Lung microvascular endothelial cell (primary cell): ENCODE measurements at places on chromosomes 11 and 22. TPM values are rescaled to one million over a fixed set of nuclear protein-coding genes. Genes with fewer than 3 reads are reported as not detected.
A peak's percentile ranks its signal among the peaks of the same experiment; 100 is the strongest.

- no peak for DNase-seq
Measured at GRCh38 chr11:129435499-129436245, 60.0 kb downstream of the BARX2 start.

- no peak for DNase-seq
Measured at GRCh38 chr11:133173810-133174412, 358.4 kb downstream of the OPCML start.

Gene ROBO3
- total RNA-seq = 5.7 and 14.7 TPM in 2 replicates

DNA sequence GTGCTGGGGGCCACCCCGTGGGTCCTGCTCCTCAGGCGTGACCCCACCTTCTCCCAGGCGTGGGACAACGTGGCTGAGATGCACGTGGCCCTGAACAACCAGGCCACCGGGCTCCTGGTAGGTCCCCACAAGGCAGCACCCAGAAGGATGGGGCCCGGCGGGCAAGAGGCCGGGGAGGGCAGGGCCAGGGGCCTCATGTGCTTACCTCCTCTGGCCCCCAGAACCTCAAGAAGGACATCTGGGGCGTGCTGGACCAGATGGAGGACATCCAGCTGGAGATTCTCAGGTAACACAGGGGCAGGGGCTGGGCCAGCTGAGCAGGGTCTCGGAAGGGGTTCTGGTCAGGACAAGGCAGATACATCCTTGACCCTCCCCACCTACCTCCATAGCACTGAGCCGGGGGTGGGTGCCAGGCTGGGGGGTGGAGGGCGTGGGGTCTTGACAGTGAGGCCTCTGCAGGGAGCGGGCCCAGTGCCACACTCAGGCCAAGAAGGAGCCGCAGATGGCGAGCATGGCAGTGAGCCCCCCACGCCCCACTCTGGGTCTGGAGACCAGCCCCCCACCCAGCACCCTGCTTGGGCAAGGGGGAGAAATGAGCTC, 186.3 kb downstream of the IGLL1 start:
- DNase-seq = no peak

Gene GAL
- 0.20 and 1.5 TPM in 2 replicates for total RNA-seq

DNA sequence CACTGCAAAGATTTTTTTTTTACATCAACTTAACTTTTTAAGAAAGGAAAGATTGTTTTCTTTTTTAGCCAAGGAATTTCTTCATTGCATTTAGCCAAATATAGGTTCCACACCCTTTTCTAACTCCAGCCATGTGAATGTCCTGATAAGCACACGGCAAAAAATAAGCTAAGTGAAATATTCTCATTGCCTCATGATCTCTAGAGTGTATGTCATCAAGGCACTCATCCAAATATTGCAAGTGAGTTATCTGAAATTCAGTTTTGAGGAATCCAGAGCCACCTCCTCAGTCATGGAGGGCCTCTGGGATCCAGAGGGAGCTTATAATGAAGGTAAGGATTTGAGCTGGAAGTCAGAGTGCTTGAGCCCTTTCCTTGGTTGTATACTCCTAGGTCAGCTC, 80.0 kb downstream of the BLID start:
- no peak for DNase-seq

DNA sequence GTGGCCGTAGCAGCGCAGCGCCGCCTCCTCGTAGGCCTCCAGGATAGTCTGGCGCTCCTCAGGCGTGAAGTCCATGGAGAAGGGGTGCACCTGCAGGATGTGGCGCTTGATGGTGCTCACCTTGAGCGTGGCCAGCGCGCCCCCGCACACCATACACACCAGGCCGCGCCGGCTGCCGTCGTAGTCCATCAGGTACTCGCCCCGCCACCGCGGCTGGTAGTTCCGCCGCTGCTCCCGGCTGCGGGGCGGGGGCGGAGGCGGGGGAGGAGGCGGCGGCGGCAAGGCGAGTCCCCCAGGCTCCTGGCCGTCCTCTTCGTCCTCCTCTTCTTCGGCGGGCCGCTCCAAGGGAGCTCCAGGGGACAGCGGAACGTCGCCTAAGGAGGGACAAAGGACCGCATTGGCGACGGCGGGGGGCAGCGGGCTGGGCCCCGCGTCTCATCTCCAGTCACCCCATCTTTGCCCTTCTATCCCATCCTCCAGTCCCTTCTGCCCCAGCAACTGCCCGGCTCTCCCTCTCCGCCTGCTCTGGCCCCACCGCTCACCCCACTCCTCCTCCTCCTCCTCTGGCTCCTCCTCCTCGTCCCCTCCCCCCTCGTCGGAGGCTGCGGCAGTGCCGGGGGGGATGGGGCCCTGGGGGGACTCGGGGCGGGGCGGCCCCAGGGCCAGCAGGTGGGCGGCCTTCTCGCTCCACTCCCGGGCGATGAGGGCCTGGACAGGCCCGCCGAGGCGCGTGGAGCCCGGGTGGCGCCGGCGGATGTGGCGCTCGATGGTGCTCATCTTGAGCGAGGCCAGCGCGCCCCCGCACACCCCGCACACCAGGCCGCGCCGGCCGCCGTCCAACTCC, 4.9 kb downstream of the ZFTA start:
- DNase-seq = peak; percentile 34

DNA sequence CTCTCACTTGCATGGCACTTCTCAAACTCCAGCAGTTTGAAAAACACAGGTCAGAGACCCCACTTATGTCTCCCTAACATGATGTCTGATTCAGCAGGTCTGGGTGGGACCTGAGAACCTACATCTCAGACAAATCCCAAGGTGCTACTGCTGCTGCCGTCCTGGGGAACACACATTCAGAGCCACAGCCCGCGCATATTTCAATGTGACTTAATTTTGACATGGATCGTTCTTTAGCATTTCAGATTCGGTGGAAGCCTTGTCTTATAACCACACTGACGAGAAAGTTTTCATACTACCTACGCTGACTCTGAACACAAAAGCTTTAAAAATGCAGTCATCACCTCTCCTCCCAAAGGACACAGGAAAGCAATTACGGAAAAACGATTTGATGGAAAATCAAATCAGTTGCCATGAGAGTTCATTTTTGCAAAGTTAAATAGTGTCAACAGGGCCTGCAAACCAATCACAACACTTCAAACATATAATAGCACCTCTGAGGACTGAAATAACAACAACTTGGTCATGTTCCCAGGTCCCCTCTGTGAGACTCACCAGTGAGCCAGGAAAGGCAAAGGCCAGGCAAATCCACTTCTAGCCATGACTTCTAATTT, 132.6 kb downstream of the SHANK2 start:
- no peak for DNase-seq

Gene SHANK2
- under 0.01 and 0.20 TPM in 2 replicates for total RNA-seq

Gene DNAJB7
- not detected in 2 replicates for total RNA-seq

Gene KRTAP5-11
- total RNA-seq = not detected in 2 replicates

DNA sequence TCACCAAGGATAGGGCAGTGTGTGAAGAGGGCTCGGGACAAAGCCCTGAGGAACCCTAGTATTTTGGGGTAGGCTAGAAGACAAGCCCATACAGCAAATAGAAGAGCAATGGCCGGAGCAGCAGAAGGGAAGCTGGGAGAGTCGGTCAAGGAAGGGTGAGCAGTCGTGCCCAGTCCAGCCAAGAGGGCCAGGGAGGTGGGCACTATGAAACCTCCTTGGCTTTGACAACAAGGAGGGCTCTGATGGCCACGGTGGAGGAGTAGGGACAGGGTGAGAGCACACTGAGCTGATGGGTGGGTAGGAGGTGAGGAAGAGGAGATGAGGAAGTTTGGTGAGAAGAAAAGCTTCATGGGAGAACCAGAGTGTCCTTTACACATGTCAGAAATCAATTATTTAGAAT, 2.2 kb upstream of the YWHAH start:
- DNase-seq = no peak

DNA sequence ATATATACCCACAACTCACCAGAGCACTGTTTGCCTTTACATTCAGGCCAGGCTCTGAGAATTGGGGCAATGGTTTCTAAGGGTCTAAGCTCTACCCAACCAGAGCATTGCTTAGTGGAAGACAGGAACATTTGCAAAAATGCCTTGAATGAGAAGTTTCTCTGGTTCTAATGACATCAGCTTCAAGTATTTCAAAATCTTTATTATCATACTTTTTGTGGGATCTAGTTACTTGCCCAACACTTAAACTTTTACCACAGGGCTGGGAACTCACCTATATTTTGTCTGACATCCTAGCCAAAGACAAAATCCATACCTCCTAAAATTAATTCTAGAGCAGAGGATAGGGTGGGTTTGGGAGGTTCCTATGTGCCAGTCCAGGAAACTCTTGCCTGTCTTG, 51.5 kb downstream of the INSC start:
- no peak for DNase-seq

DNA sequence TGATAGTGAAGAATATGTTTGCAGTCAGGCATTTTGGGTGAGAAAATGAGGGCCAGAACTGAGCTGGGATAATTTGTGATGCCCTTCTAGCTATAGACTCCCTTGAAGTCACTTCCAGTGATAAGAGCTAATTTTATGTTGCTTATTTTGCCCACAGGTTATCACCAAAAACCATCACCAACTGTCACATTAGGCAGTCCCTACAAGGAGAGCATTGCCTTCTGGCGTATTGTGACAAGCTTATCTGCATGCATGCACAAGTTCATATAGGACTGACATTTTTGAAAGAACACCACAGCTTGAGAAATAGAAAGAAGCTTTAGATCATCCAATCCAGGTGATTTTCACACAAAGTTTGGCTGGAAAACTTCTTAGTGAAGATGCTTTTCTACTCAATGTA, 735.3 kb upstream of the RAG2 start:
- DNase-seq = no peak

- DNase-seq = no peak
Measured at GRCh38 chr22:30327864-30328345, 1.2 kb upstream of the TBC1D10A start.

- no peak for DNase-seq
Measured at GRCh38 chr22:35541254-35541748, 670 bp downstream of the RASD2 start.

Gene HTR3A
- total RNA-seq = not detected in 2 replicates

DNA sequence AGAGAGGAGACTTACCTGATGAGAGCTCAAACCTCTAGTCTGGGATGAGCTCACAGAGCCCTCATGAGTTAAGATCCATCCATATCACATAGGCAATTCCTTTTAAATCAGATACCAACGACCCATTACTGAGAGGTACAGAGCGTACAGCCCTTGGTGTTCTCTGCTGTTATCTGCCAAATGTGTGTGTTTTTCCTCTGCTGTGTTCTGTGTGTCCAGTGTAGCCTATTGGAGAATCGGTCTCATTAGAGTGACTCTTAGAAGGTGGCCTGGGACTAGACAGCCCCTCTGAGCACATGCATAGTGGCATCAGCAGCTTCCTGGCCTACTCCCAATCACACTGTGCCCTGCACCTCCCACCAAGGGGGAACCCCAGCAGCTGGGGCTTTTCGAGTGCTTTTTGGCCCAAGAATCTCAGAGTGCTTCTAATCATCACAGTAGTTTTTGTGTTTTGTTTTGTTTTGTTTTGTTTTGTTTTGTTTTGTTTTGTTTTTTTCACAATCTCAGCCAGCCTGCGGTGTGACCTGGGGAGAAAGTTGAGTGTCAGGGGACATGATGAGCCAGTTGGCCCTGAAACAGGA, 25.4 kb downstream of the TP53AIP1 start:
- no peak for DNase-seq

DNA sequence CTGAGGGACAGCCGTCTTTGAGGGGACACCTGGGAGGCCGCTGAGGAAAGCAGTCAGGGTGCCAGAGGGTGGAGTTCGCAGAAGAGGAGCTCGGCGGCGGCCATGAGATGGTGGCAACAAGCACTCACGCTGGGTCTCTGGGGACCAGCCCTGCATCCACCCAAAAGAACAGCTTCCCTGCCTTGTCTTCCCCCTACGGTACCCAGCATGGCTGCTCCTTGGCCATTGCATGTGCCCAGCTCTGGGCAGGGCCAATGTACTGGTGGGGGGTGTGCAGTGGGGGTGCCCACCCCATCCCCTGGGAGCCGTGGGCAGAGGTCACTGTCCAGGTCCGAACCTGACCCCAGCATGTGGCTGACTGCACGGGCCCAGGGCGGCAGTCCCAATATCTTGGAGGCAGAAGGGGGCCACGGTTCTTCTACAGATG, 42.3 kb downstream of the OSBPL5 start:
- DNase-seq = no peak

DNA sequence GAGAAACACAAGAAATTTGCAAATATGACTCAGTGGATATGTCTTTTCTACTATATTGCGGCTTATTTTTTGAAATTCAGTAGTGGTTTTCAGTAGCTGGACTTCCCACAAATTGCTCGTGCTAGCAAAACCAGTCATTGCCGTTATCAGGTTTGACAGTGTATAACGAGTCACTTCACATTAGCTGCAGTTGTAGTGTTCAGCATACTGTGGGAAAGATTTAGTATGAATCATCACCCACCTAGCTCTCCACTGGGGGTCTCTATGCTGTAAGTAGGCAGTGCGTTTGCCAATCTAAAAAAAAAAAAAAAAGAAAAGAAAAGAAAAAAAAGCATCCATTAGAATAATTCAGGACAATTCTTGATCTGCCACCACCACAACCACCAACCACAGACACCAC, 1318.9 kb downstream of the LRRC4C start:
- no peak for DNase-seq

DNA sequence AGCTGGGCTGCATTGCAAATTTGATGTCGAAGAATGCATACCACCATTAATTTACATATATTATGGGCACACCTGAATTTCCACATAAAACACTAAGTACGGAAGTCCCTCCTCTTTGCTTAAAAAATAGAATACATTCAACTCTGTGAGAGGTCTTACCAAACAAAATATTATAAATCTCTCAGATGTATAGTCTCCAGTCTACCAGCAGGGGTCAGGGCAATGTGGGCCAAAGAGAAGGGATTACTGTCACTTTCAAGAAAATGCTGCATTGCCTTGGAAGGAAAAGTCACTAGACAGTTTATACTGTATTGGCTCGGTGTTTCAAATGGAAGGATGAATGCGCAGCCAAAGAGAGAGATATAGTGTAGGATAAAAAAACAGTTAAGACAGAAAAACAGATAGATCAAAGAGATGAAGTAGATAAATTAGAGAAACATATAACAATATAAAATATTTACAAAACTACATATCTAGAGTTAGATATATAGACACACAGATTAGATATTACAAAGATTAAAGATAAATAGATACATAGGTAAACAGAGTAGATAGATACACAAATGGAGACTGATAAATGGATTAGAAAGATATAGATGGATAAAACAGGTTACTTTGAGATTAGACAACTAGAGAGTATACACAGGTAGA, 20.9 kb downstream of the SERGEF start:
- DNase-seq = peak; percentile 55

DNA sequence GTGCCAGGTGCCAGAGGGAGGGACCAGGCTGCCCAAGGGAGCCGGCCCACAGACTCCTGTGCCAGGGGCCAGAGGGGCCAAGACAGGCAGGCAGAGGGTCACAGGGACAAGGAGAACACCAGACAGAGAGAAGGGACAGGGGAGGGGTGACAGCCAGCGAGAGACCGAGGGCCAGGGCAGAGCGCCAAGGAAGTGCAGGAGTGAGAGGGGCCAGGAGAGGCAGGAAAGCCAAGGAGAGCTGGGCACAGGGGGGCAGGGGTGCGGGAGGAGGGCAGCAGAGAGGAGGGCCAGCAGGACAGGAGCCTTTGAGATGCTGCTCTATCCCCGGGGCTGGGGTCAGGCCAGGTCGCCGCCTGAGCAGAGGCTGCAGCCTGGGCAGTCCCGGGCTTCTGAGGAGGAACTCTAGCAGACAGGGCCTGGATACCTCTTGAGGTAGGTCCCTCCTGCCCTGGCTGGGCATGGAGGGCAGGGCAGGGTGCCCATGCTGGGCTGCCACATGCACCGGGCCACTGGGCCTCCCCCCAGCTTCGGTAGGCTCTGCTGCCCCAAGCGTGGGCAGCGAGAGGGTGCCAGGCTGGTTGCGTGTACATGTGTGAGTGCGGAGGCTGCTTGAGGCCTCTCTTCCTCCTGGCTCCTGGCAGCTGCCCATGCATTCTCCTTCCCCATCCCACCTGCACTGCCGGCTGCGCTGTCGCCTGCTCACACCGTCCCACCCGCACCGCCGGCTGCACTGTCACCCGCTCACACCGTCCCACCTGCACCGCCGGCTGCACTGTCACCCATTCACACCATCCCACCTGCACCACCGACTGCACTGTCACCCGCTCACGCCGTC, 12.2 kb downstream of the LSP1 start:
- no peak for DNase-seq
